ENCODE measurements at places on chromosomes 1 and 21. TPM values are rescaled to one million over a fixed set of nuclear protein-coding genes. Genes with fewer than 3 reads are reported as not detected.

GRCh38 chr1:212596798-212597197 lies 11.8 kb upstream of the ATF3 start:
- H3K27me3 ChIP-seq: no peaks in the 10 kb centered on the region
- H3K4me1 ChIP-seq: peaks cover 18% of the 10 kb centered on the region
- DNase-seq: no peak
- no peaks in the 10 kb centered on the region for H3K36me3 ChIP-seq
- H3K27ac ChIP-seq: peak overlapping the region; percentile 72
- no peak overlapping the region for H3K4me3 ChIP-seq

DNA sequence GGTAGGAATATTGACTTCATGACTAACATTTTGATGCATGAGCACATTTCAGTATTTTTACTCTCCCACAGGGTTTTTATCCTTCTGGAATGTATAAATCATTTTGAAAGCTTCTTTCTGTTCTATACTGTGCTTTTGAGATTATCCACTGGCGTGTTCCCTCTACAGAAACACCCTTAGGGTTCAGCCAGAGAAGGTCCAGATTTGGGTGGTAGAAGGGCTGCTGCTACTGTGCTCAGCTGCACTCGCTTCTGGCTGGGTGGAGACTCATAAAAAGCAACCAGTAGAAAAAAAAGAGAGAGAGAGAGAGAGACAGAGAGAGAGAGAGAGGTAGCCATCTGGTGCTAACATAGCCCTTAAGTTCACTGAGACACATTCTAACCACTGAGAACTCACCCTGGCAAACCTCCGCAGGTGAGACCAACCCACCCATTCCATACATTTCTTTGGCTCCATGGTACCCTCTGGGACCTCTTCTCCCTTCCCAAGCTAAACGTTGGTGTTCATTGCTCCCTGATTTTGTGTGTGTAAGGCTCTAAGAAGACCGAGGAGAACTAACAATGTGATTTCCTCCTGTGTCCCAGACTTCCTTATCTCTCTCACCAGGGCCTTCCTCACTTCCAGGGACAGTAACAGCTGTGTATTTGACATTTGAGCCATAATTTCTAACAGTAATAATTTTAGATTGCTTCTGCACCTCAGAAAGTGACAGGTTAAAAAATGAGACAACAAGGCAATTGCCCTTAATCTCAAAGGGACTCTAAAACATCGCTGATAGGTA lies 7.2 kb downstream of the APCS start:
- H3K4me1 ChIP-seq: peaks cover 7% of the 10 kb centered on the region
- H3K27ac ChIP-seq: no peak overlapping the region
- DNase-seq: no peak
- no peaks in the 10 kb centered on the region for H3K36me3 ChIP-seq
- no peak overlapping the region for H3K4me3 ChIP-seq

GRCh38 chr1:87269921-87270320 lies 58.8 kb upstream of the LMO4 start:
- H3K27ac ChIP-seq: no peak overlapping the region
- H3K36me3 ChIP-seq: no peaks in the 10 kb centered on the region
- DNase-seq: no peak
- H3K27me3 ChIP-seq: no peaks in the 10 kb centered on the region

DNA sequence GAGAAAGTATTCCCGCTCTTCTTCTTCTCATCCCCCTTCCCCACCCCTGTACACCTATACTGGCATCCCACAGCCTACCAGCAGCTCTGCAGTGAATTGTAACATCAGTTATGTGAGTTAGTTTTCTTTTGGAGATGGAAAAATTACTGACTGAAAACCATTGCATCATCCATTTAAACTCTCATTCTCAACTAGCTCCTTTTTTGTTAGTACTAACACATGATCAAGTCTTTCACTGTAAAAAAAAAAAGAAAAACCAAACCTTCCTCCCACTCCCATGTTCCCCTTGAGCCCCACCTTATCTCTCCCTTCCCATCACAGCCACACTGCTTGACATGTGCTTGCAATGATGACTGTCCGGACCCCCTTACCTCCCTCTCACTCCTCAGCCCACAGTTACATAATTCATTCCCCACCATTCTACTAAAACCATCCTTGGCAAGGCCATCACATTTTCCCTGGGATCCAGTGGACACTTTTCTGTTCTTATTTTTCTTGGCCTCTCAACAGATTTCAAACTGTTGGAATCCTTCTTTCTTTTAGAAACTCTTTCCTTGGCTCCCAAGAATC lies 23.2 kb upstream of the RAVER2 start:
- H3K4me1 ChIP-seq: no peaks in the 10 kb centered on the region
- H3K4me3 ChIP-seq: no peak overlapping the region
- H3K27ac ChIP-seq: no peak overlapping the region
- no peaks in the 10 kb centered on the region for H3K27me3 ChIP-seq
- no peaks in the 10 kb centered on the region for H3K36me3 ChIP-seq
- no peak for DNase-seq

DNA sequence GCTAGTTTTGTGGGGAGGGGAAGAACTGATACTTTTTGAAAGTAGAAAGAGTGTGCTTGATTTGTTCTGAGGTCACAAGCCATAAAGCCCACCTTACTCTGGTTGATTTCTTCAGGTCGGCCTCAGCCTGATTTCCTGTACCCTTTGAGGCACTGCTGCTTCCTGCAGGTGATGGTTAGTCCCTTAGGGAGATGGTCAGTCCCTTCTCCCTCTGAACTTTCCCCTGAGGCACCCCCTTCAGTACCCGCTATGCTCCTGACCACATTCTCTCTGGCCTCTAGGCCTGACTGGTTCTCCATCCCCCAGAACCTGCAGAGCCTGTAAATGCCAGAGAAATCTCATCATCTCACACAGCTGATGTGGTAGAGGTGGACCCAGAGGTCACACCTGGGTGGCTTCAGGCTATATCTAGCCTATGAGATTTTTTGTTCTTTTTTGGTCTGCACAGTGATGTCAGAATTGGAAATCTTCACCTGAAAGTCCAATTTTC lies 15.0 kb upstream of the ID3 start:
- no peak overlapping the region for H3K4me3 ChIP-seq
- peaks cover 17% of the 10 kb centered on the region for H3K4me1 ChIP-seq
- no peak overlapping the region for H3K27ac ChIP-seq
- H3K27me3 ChIP-seq: no peaks in the 10 kb centered on the region

DNA sequence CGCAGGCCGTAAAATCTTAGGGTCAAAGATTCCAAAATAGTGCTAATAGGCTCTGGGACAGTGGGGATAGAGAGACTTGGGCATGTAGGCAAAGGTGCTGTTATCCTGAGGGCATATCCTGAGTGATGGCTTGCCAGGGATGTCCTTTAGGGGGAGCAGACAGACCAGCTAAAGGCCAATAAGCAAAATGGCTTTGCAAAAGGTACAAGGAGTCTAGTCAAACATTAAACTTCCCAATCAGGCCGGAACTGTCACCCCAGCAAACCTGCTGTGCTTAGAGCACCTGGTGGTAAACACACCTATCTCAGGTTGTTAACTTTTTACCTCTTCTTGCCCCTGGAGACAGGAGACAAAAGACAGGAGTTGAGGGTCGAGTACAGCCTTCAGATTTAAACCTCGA lies 49.1 kb downstream of the TRABD2B start:
- H3K27ac ChIP-seq: no peak overlapping the region
- no peak for DNase-seq
- H3K36me3 ChIP-seq: no peaks in the 10 kb centered on the region
- no peaks in the 10 kb centered on the region for H3K4me1 ChIP-seq
- peaks cover 11% of the 10 kb centered on the region for H3K27me3 ChIP-seq

DNA sequence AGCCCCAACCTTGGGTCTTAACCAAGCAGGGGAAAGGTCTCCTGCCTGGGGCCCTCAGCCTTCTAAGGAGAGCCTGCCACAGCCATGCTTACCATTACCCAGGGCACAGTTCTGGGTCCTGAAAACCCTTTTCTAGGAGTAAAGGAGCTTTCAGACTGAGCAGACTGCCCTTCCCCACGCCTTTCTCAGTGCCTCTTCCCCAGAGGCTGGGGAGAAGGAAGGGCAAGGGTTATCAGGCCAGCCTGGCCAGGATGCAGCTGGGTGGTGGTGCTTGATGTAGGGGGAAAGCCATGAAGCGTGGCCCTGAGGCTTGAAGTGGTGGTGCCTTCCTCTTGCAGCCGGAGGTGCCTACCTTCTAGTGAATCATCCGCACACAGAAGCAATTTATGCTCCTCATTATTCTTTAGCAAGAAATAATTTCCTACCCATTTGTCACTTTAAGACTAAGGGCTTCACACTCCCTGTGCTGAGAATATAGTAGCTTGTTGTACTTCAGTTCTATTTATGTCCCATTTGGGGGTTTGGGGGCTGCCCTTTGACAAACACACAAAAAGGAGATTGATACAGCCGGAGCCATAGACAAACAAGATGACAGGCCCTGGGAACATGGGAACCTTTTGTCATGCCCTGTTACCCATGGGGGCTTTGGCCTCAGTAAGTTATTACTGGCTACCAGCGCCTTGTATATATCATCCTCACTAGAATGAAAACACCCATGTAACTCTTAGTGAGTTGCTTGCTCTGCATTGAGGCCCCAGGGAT lies 40.7 kb downstream of the MAN1C1 start:
- H3K27ac ChIP-seq: no peak overlapping the region
- H3K4me3 ChIP-seq: no peak overlapping the region
- H3K36me3 ChIP-seq: no peaks in the 10 kb centered on the region
- no peaks in the 10 kb centered on the region for H3K4me1 ChIP-seq
- H3K27me3 ChIP-seq: no peaks in the 10 kb centered on the region

- peaks cover 61% of the 10 kb centered on the region for H3K4me1 ChIP-seq
- no peaks in the 10 kb centered on the region for H3K36me3 ChIP-seq
- no peak overlapping the region for H3K4me3 ChIP-seq
- H3K27me3 ChIP-seq: no peaks in the 10 kb centered on the region
- no peak overlapping the region for H3K27ac ChIP-seq
- DNase-seq: no peak
These were observed 35.9 kb downstream of the TMCC2 start for GRCh38 chr1:205263580-205264190.

DNA sequence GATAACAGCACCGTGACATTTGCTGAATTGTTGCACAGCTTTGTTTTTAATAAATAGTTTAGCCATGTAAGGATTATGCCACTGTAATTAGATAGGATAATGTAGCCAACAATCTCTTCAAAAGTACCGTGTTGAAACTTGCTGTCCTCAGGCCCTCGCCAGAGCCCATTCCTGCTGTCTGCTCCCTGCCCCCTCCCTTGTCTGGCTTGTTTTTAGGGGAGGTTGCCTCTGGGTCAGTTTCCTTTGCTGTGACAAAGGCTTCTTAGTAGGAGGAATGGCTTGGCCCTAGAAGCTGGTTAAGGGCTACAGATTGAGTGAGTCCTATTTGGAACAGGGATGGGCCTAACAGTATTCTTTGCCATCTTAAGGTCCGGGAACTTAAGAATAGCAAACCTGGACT lies 107.9 kb downstream of the LMO4 start:
- no peaks in the 10 kb centered on the region for H3K4me1 ChIP-seq
- no peak for DNase-seq
- H3K27me3 ChIP-seq: no peaks in the 10 kb centered on the region
- no peaks in the 10 kb centered on the region for H3K36me3 ChIP-seq
- H3K4me3 ChIP-seq: no peak overlapping the region

GRCh38 chr1:151680826-151681225 lies 35.8 kb downstream of the CELF3 start:
- H3K36me3 ChIP-seq: no peaks in the 10 kb centered on the region
- H3K4me1 ChIP-seq: peaks cover 23% of the 10 kb centered on the region
- peak; percentile 75 for DNase-seq
- peak overlapping the region; percentile 38 for H3K4me3 ChIP-seq
- no peaks in the 10 kb centered on the region for H3K27me3 ChIP-seq

CLCA1 gene
- total RNA-seq: 0.12 TPM

- no peak overlapping the region for H3K4me3 ChIP-seq
- H3K27me3 ChIP-seq: no peaks in the 10 kb centered on the region
- no peaks in the 10 kb centered on the region for H3K36me3 ChIP-seq
- no peak for DNase-seq
- no peak overlapping the region for H3K27ac ChIP-seq
These were observed 48.6 kb upstream of the CACHD1 start for GRCh38 chr1:64421377-64421776.

GRCh38 chr1:54809496-54810074 lies 8.5 kb upstream of the TTC22 start:
- no peaks in the 10 kb centered on the region for H3K27me3 ChIP-seq
- no peak overlapping the region for H3K27ac ChIP-seq
- no peak overlapping the region for H3K4me3 ChIP-seq
- no peaks in the 10 kb centered on the region for H3K36me3 ChIP-seq

DNA sequence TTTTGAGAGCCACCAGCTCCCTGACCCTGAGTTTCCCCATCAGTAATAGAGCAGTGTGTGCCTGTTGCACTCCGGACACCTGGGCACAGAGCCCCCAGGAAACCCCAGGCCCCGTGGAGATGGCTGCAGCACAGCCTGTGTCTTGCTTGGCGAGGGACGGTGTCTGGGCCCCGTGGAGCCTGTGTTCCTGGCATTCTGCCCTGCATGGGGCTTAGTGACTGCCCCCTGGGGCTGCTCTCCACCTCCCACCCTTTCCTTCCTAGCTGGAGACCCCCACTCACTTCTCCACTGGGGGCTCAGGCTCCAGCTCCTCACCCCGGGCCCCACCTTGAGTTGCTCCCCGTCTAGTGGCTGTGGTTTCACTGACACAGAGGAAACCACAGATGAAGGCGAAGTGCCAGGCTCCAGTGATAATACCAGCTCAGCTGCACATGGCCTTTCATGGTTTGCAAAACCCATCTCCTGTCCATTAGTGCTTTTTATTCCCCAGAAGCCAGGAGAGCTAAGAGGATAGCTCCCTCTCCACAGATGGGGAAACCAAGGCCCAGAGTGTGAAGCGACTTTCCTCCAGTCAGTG lies 39.4 kb downstream of the DMRTB1 start:
- no peak overlapping the region for H3K27ac ChIP-seq
- no peaks in the 10 kb centered on the region for H3K27me3 ChIP-seq
- no peaks in the 10 kb centered on the region for H3K36me3 ChIP-seq
- H3K4me1 ChIP-seq: peaks cover 6% of the 10 kb centered on the region
- DNase-seq: no peak

DNA sequence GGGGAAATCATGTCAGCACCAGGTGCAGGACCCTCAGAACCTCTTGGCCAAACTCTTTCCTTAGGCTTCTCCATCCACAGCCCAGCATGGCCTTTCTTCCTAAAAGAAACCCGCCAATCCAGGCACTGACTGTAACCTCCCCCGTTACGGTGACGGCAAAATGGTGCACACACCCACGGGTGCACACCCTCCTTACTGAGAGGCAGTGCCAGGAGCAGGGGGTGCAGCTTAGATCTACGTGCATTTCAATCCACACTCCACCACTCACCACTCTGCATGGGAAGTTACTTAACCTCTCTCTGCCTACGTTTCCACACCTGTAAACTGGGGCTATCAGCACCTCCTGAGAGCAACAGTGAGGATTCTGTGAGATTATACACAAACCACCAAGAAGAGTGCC lies 31.0 kb downstream of the SUSD4 start:
- H3K27ac ChIP-seq: no peak overlapping the region
- H3K27me3 ChIP-seq: peaks cover 46% of the 10 kb centered on the region
- DNase-seq: no peak
- no peaks in the 10 kb centered on the region for H3K36me3 ChIP-seq
- peaks cover 7% of the 10 kb centered on the region for H3K4me1 ChIP-seq
- no peak overlapping the region for H3K4me3 ChIP-seq

LCE1C gene
- total RNA-seq: not detected

OR2L5 gene
- not detected for total RNA-seq

Data from HCT116 (cell line).